Activated CD8-positive, alpha-beta memory T cell treated with anti-CD3 and anti-CD28 coated beads for 24 hours (primary cell): ENCODE measurements at places on chromosomes 13 and 19.

DNA sequence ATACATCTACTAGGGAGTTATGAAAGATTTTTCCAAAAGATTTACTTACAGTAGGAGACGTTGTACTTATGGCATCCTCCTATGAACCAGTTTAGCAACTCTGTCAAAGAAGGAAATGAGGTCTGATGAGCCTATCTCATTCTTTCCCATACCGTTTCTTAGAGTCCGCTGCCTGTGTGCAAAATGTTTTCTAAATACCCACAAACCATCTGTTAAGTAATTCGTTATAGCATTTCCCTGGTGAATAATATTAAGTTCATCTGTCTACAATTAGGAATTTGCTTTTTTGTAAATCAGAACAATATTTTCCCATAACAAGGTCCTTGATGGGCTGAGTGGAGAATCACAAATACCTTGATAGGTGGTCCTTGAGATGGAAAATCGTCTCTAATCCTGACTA, 178.8 kb upstream of the TMTC4 start:
- DNase-seq, result no peak

- no peak for DNase-seq
Measured at GRCh38 chr13:36142735-36143134, 11.6 kb upstream of the DCLK1 start.

GRCh38 chr19:5026706-5027273, 57.9 kb downstream of the KDM4B start:
- DNase-seq, result no peak

- DNase-seq, result no peak
Measured at GRCh38 chr19:18161636-18162002, 8.7 kb downstream of the PIK3R2 start.

DNA sequence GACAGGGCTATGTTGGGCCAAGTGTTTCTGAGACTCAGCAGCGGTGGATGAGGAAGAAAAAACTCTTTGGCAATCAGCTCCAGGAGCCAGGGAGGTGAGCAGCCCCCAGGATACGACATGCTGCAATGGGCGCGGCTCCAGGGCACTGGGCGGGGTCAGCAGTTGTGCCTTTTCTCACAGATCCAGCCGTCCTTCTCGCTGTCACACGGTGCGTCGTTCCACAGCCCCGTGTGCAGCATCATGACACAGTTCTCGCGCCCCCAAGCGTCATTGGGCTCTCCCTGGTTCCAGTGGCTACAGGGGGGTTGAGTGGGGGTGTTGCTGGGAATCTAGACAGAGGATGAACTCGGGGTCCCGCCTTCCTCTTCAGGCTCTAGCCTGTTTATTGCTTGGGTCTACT, 2.7 kb downstream of the CLEC4G start:
- no peak for DNase-seq

DNA sequence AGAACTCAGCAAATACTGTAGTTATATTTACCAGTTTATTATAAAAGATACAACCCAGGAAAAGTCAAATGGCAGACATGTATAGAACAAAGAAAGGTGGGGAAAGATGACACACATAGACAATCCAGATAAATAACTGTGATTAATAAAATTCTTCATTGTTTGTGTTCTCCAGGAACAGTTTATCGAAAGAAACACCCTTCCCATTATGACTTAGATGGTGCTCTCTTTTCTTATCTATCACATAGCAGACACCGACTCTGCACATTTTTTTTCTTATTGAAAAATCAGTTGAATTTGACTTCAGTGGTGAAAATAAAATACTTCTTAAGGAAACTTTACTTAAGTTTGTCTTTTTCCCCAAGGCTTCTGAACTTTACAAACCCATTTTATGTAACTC, 6.2 kb downstream of the ZNF708 start:
- no peak for DNase-seq

- no peak for DNase-seq
Measured at GRCh38 chr13:99316657-99317256, 9.6 kb upstream of the GPR183 start.

- DNase-seq, result no peak
Measured at GRCh38 chr13:94999871-95000270, 287.5 kb upstream of the SOX21 start.
